Stromal cell of bone marrow (primary cell): ENCODE measurements at places on chromosomes 7 and 10.

DNA sequence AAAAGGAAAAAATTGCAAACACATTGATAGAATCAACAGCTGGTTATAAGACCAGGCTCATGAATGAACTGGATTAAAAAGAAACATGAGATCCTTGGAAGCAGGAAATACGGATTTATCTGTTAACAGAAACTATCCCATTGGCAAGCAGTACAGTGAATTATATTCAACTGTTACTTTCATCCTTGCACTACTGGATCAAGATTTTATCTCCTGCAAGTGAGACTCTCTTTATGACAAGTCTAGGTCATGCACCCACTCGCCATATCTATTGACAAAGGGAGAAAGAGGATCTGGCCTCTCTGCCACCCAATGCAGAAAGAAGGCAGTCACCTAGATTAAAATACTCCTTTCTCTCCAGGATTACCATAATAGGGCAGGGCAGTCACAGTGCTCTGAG, 41.4 kb downstream of the CSTF2T start:
- no peak for DNase-seq

- no peak for DNase-seq
These were observed 114.0 kb upstream of the RET start for GRCh38 chr10:42962902-42963231.

DNA sequence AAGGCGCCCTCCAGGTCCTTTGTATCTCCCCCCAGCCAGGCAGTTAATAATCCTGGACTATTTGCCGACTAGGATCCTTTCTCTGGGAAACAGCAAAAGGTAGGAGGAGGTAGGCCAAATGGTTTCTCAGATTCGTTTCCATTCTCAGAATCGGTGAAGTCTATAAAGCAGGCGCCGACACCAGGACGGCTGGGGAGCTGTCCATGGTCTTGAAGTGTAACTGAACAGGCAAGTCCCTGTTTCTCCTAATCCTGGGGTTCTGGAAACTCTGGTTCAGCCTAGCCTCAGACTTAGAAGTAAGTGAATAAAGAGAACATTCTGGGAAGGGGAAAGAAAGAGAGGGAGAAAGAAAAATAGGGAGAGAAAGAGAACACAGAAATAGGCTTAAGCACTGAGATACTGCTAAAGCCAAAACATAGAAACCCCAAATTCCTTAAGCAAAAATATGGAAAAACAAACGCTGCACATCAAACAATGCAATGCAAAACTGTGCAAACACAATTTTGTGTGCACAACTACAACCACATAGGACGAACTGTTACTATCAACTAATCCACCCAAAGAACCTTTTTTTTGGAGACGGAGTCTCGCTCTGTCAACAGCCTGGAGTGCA, 11.1 kb upstream of the INA start:
- DNase-seq, result peak; percentile 61

DNA sequence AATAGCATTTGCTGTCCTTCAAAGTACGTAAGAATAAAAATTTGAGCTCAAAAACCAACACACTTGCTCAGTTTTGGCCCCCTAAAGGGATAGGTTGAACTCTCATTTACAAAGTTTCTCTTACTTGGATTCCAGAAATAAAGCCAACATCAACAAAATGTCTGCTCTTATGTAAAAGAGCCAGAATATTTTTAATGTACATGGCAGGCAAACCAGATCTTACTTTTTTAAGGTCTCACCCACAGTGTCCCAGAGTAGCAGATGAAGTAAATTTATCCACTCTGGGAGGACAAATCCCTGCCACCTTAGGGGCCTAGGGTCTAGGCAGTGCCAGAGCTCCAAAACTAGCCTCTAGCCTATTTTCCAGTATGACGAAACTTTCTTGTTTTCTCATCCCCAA, 159.6 kb downstream of the SKAP2 start:
- DNase-seq, result peak; percentile 48

GRCh38 chr7:106979551-106980357, 64.8 kb upstream of the PRKAR2B start:
- DNase-seq, result no peak

DNA sequence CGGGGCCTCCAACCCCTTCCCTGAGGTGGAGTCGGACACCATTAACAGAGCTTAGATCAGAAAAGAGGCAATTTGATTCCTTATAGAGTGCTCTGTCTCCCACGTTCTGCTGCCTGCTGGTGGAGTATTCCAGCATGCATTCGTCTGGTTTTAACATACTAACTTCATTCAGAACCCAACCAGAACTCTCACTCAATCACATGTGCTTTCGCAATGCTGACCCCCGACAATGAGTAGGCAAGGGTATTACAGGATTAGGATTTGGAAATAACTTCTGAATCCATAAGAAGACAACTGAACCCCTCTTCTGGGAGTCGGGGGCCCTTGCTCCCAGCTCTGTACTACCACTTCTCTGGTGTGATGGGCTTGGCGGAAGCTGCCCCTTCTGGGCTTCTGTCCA, 55.7 kb upstream of the HABP2 start:
- DNase-seq, result no peak

DNA sequence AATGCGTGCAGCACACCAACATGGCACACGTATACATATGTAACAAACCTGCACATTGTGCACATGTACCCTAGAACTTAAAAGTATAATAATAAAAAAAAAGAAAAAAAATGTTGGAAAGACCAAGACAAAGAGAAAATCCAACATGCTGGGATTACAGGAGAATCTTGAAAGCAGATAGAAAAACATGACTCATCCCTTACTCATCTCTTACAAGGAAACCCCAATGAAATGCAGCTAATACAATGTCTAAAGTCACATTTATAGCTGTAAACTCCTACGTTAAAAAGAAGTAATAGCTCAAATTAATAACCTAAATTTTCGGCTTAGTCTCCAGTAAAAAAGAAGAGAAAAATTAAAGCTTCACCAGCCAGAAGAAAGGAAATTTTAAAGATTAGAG, 47.5 kb upstream of the DGKB start:
- DNase-seq, result no peak

- no peak for DNase-seq
These were observed 6.8 kb downstream of the PARD3 start for GRCh38 chr10:34808336-34808735.

- no peak for DNase-seq
These were observed 512.1 kb downstream of the RPS24 start for GRCh38 chr10:78545756-78546155.

DNA sequence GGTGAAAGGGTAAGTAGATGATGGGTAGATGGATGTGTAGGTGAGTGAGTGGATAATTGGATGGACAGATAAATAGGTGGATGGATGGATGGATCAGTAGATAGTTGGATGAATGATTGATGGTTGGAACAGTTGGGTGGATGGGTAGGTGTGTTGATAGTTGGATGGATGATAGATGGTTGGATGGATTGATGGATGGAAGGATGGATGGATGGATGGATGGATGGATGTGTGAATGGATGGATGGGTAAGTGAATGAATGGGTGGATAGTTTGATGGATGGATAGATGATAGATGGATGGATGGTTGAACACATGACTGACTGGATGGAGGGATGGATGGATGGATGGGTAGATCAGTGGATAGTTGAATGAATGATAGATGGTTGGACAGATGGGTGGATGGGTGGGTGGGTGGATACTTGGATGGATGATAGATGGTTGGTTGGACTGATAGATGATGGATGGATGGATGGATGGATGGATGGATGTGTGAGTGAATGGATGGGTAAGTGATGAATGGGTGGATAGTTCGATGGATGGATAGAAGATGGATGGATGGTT, 37.0 kb downstream of the PDGFA start:
- no peak for DNase-seq

DNA sequence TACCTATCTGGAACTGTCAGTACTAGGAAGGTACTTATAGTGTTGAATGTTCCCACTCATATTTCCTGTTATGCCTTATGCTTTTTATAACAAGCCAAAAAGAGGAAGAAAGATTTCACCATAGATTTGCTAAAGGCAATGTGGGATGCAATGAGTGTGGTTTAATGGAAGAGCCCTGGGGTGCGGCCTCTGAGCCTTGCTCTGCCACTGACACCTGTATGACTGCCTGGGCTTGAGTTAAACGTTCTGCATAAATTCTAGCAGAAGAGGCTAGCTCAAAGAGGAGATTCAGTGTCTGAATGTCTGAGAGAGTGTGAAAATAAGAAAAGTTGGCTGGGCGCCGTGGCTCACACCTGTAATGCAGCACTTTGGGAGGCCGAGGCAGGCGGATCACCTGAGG, 143.8 kb downstream of the TPST1 start:
- DNase-seq, result no peak

GRCh38 chr10:110210674-110211464, 3.5 kb downstream of the MXI1 start:
- peak; percentile 97 for DNase-seq

GRCh38 chr10:18216482-18216881, 76.3 kb downstream of the CACNB2 start:
- DNase-seq, result no peak

DNA sequence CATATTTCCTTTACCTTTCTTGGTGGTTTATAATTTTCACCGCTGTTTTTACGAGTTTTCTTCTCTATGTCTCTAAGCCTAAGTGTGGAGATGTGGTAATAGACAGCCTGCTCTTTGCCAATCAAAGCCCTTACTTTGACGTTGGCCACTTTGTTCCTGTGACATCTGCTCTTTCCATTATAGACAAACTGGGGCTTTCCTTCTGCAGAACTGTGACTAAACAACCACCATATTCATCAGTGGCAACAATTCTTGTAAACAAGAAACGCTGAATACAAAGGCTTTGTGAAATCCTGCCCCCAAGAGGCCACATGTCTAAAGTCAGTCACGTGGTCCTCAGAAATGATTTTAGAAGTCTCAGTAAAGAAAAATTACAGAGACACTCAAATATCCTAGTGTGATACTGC, 59.6 kb upstream of the CAPZA2 start:
- peak; percentile 64 for DNase-seq

- DNase-seq, result peak; percentile 21
These were observed 168.5 kb downstream of the NOC3L start for GRCh38 chr10:94194256-94194655.

- no peak for DNase-seq
These were observed 1.8 kb downstream of the SSC4D start for GRCh38 chr7:76407718-76408117.

- DNase-seq, result no peak
These were observed 69.6 kb downstream of the ZNF727 start for GRCh38 chr7:64114791-64115190.
